ENCODE measurements at places on chromosomes 11 and 22.

DNA sequence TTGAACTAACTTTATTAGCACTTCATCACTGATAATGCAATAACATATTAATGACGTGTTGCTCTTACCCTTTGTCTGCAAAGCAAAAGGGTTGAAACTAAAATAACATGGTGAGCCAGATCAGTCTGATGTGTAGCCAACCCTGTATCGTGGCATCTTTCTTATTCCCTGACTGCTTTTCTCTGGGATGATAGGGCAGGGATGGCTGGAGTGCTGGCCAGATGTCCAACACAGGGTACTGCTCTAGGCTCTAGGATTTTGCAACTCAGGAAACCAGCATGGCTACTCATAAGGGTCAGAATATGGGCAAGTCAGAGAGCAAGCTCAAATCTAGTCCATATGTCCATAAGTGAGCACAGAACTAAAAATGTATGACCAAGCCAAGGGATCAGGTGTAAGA, 129.1 kb downstream of the SLC17A6 start:
- no peaks in the 10 kb centered on the region for H3K27me3 ChIP-seq
- no peak overlapping the region for H3K4me3 ChIP-seq
- no peak for DNase-seq
- no peaks in the 10 kb centered on the region for H3K4me1 ChIP-seq
- no peak overlapping the region for H3K27ac ChIP-seq
- H3K36me3 ChIP-seq, result no peaks in the 10 kb centered on the region

- no peaks in the 10 kb centered on the region for H3K27me3 ChIP-seq
- no peaks in the 10 kb centered on the region for H3K36me3 ChIP-seq
- no peaks in the 10 kb centered on the region for H3K4me1 ChIP-seq
- no peak overlapping the region for H3K4me3 ChIP-seq
- DNase-seq, result no peak
These were observed 483.6 kb downstream of the MN1 start for GRCh38 chr22:27317971-27318428.

DNA sequence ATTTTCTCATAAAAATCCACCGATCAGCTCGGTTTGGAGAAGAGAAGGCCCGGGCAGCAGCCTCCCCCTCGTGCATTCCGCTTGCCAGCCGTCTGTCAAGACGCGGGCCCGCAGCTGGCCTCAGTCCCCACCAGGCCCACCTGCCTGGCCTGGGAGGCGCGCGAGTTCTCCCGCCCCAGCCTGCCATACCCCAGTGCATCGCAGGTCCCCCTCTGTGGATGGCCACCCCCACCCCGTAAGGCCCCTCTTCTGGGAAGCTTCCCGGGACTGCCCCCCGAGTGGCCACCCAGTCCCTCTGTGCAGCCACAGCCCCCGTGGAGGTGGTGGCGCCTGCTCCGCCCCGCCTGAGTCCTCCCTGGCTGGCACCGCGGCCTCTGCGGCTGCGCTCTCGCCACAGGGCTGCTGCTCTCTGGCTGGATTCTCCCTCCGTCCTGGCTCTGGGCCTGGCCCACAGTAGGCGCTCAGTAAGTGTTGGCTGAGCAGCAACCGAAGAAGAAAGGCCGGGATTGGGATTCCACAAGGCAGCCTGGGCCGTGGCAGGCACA, 74.0 kb upstream of the TCF20 start:
- no peak overlapping the region for H3K4me3 ChIP-seq
- peak; percentile 52 for DNase-seq
- no peaks in the 10 kb centered on the region for H3K27me3 ChIP-seq
- H3K36me3 ChIP-seq, result no peaks in the 10 kb centered on the region
- no peak overlapping the region for H3K27ac ChIP-seq

GRCh38 chr22:34055525-34056200, 135.4 kb upstream of the LARGE1 start:
- H3K36me3 ChIP-seq, result no peaks in the 10 kb centered on the region
- no peak for DNase-seq
- no peak overlapping the region for H3K27ac ChIP-seq
- no peaks in the 10 kb centered on the region for H3K4me1 ChIP-seq

GRCh38 chr11:69523453-69523852, 42.0 kb downstream of the LINC01488 start:
- no peaks in the 10 kb centered on the region for H3K27me3 ChIP-seq
- no peaks in the 10 kb centered on the region for H3K36me3 ChIP-seq
- no peak for DNase-seq
- H3K4me3 ChIP-seq, result no peak overlapping the region
- no peaks in the 10 kb centered on the region for H3K4me1 ChIP-seq
- H3K27ac ChIP-seq, result no peak overlapping the region

DNA sequence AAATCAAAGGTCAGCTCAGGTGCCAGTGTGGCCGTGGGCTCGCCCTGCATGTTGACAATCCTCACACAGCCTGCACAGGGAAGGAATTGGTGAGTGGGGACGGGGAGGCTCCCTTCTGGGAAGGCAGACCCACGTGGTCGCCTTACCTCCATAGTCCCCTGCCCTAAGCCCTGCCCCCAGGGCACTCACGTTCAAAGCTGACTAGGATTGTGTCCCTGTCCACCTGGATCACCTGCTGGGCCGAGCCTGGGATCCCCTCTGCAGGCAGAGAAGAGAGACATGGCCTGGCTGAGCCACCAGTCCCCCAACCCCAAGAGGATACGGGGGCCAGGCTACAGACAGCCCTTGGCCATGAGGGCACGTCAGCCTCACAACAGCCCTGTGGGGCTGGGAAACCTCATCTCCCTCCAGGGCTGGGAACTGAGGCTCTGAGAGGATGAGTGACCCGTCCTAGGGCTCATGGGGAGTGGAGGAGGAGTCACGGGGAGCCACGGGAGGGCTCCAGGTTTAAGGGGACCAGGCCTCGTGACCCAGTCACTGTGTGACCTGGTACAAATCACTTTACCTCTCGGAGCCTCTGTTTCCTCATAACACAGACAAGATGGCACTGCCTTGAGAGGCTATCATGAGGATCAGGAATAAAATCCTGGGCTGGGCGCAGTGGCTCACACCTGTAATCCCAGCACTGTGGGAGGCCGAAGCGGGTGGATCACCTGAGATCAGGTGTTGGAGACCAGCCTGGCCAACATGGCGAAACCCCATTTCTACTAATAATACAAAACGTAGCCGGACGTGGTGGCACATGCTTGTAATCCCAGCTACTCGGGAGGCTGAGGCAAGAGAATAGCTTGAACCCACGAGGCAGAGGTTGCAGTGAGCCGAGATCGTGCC, 12.1 kb upstream of the SF1 start:
- no peaks in the 10 kb centered on the region for H3K27me3 ChIP-seq
- H3K27ac ChIP-seq, result no peak overlapping the region
- no peaks in the 10 kb centered on the region for H3K4me1 ChIP-seq
- H3K36me3 ChIP-seq, result no peaks in the 10 kb centered on the region
- DNase-seq, result no peak

DNA sequence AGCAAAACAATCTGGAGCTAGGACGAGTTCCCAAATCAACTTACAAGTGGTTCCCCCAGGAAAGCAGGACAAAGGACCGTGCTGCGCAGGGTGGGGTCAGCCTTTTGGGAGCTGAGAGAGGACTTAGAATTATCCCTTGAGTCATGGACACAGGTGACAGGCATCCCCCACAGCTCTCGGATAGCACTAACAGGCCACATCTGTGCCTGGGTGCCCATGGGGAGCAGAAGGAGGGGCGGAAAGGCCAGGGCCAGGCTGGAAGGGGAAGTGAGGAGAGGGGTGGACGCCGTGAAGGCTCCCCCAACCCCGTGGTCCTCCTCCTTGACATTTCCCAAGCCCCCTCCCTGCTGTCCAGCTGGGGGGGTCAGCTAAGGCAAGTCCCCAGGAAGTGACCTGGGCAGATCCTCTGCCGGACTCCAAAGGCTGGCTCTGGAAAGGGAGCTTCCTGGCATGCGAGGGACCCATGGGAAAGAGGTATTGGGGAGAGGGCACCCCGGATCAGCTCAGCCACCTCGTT, 31.6 kb upstream of the A4GALT start:
- no peaks in the 10 kb centered on the region for H3K4me1 ChIP-seq
- no peak overlapping the region for H3K27ac ChIP-seq
- no peaks in the 10 kb centered on the region for H3K27me3 ChIP-seq
- DNase-seq, result no peak
- no peaks in the 10 kb centered on the region for H3K36me3 ChIP-seq

DNA sequence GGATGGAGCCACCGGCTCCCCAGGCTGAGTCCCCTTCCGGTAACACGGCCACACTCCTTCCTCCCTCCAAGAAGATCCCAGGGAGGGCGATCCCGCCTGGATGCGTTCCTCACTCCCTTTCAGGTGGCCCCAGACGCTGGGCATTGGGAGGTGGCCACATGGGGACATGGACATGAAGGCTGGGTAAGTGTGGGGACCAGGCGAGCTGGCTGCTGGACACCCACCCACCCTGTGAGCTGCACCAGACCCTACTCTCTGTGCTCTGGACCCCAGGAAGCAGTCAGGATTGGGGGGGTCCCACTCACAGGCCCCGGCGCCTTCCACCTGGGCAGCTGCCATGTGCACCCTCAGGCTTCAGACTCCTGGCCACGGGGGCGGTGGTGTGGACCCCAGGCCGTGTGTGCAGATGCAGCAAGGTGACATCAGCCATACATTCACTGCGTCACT, 932.8 kb downstream of the BRD1 start:
- DNase-seq, result peak; percentile 64
- H3K4me1 ChIP-seq, result no peaks in the 10 kb centered on the region
- no peaks in the 10 kb centered on the region for H3K36me3 ChIP-seq
- no peak overlapping the region for H3K4me3 ChIP-seq
- H3K27me3 ChIP-seq, result no peaks in the 10 kb centered on the region

GRCh38 chr11:75386942-75387630, 12.2 kb upstream of the RPS3 start:
- no peaks in the 10 kb centered on the region for H3K36me3 ChIP-seq
- H3K27ac ChIP-seq, result no peak overlapping the region
- peaks cover 10% of the 10 kb centered on the region for H3K4me1 ChIP-seq
- no peak for DNase-seq
- H3K27me3 ChIP-seq, result no peaks in the 10 kb centered on the region

GRCh38 chr11:61526956-61527731, 18.6 kb downstream of the LRRC10B start:
- no peak for DNase-seq
- no peak overlapping the region for H3K4me3 ChIP-seq
- no peak overlapping the region for H3K27ac ChIP-seq
- no peaks in the 10 kb centered on the region for H3K36me3 ChIP-seq
- H3K27me3 ChIP-seq, result peaks cover 4% of the 10 kb centered on the region

DNA sequence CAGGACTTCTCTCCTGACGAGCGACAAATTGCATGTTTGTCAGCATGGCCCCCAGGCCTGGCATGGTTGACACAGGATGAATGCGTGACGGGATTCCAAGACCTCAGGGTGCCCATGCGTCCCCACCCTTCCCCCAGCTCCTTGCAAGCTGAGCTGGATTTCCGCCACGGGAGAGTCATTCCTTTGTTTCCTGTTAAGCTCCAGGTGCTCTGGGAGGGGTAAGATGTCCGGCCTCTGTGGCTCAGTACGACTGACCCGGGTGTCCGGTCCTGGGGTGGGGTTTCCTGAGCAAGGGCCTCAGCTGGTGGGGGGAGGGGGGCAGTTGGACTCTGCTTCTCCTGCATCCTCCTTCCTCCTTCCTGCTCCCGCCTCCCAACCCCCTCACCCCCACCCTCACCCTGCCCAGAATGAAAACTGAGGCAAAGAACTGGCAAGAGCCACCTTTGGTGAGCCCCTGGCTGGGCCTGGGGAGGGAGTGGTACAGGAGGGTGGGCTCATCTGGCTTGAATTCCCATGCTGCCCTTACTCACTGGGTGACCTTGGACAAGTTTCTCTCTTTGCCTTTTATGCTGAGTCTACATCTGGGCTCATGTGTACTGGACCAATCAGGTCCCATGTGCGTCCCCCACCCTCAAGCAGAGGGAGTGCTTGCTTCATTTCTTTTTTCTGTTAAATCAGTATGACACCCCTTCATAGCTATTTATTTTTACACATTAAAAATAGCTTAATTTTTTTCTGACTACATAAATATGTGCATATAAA, 2.5 kb downstream of the CDC42EP2 start:
- H3K36me3 ChIP-seq, result peaks cover 23% of the 10 kb centered on the region
- peaks cover 77% of the 10 kb centered on the region for H3K4me1 ChIP-seq
- peaks cover 9% of the 10 kb centered on the region for H3K27me3 ChIP-seq
- DNase-seq, result peak; percentile 69
- peak overlapping the region; percentile 72 for H3K4me3 ChIP-seq

DNA sequence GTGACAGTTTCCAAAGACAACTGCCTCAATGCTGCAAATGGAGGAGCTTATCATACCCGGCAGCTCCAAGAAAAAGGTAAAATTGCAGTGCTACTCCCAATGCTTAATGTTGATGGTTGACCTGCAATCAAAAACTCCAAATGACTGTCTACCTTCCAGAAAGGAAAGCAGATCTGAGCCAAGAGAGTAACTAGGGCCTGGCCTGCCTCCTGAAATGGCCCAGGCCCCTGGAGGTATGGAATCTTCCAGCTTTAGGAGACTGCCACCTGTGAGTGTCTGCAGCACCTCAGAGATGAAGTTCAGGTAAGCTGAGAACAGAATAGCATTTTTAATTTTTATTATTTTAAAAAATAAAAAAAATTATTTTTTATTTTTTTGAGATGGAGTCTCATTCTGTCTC, 23.7 kb downstream of the EXPH5 start:
- no peaks in the 10 kb centered on the region for H3K4me1 ChIP-seq
- no peaks in the 10 kb centered on the region for H3K27me3 ChIP-seq
- no peak overlapping the region for H3K27ac ChIP-seq

DNA sequence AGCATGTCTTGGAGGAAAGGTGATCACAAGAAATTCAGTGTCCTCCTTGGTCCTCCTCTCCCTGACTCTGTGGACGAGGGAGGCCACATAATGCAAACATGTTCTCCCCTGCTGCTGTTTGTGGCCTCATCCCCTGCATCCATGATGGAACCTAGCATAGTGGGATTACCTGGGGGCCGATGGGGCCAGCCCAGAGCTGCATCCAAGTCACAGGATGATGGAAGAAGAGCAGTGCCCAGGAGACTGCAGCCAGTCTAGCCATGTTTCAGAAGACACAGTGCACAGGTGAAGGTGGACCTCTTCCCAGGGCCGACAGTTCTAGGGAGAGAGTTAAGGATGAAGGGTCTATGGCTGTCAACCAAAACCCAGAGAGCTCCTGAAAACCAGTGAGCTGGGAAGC, 213.6 kb upstream of the B3GAT1 start:
- no peak overlapping the region for H3K4me3 ChIP-seq
- no peaks in the 10 kb centered on the region for H3K4me1 ChIP-seq
- H3K36me3 ChIP-seq, result no peaks in the 10 kb centered on the region
- no peaks in the 10 kb centered on the region for H3K27me3 ChIP-seq
- DNase-seq, result no peak

GRCh38 chr11:84136926-84137325, 850.8 kb upstream of the CCDC90B start:
- no peaks in the 10 kb centered on the region for H3K36me3 ChIP-seq
- H3K27ac ChIP-seq, result no peak overlapping the region
- peak; percentile 41 for DNase-seq
- no peak overlapping the region for H3K4me3 ChIP-seq
- H3K4me1 ChIP-seq, result no peaks in the 10 kb centered on the region

All from left lung (tissue), 14 donors.